Epithelial cell of alveolus of lung (primary cell): ENCODE measurements at places on chromosomes 5 and 9. TPM values are rescaled to one million over a fixed set of nuclear protein-coding genes. Genes with fewer than 3 reads are reported as not detected.

GDA gene
- total RNA-seq = 1.0 and 2.2 TPM in 2 replicates

ANKRD18A gene
- total RNA-seq = 0.26 TPM in 1 of 2 replicates, not detected in the other

PCDHGA3 gene
- 0.65 and 0.72 TPM in 2 replicates for total RNA-seq

CDC14B gene
- 11.8 and 18.3 TPM in 2 replicates for total RNA-seq

IRX2 gene
- 0.64 and 1.9 TPM in 2 replicates for total RNA-seq

NUTM2G gene
- total RNA-seq = not detected in 2 replicates

PCDHGB1 gene
- 0.39 and 2.2 TPM in 2 replicates for total RNA-seq

HRH2 gene
- not detected in 2 replicates for total RNA-seq

IL3 gene
- not detected in 2 replicates for total RNA-seq

LCN1 gene
- not detected in 2 replicates for total RNA-seq

ZBED3 gene
- 0.65 and 1.7 TPM in 2 replicates for total RNA-seq

MYMK gene
- total RNA-seq = 1.0 TPM in 1 of 2 replicates, not detected in the other

FAM120AOS gene
- 31.9 and 32.5 TPM in 2 replicates for total RNA-seq

FKTN gene
- 9.8 and 15.3 TPM in 2 replicates for total RNA-seq

PIGO gene
- total RNA-seq = 19.3 and 24.2 TPM in 2 replicates

PTGES gene
- 47.7 and 56.1 TPM in 2 replicates for total RNA-seq

IL5 gene
- not detected in 2 replicates for total RNA-seq

TMEM161B gene
- 6.2 and 14.5 TPM in 2 replicates for total RNA-seq

DNAH5 gene
- 1.3 and 1.7 TPM in 2 replicates for total RNA-seq

CARTPT gene
- not detected in 2 replicates for total RNA-seq
